ENCODE measurements at places on chromosomes 6 and 20. TPM values are rescaled to one million over a fixed set of nuclear protein-coding genes. Genes with fewer than 3 reads are reported as not detected.

- DNase-seq = no peak
These were observed 5.9 kb upstream of the NOX3 start for GRCh38 chr6:155461556-155461955.

- no peak for DNase-seq
These were observed 96.3 kb downstream of the GJA1 start for GRCh38 chr6:121531658-121532169.

- no peak for DNase-seq
These were observed 31.0 kb upstream of the KCNB1 start for GRCh38 chr20:49513517-49513916.

DNA sequence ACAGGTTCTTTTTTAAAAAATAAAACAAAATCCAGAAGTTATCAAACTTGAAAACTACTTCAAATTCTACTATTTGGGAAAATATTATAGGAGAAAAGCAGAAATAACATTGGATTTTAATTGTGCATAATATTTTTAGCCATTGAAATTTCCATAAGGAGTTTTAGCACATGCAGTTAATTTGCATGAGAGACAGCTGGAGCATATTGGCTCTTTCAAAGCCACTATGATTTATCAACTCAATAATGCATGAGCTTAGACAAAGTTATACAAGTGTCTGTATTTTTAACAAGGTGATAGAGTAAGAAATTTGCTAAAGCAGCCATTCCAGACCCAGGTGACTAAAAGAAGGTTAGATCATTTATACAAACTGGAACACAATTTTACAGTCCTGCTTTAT lies 189.0 kb upstream of the TFAP2D start:
- DNase-seq = no peak

DNA sequence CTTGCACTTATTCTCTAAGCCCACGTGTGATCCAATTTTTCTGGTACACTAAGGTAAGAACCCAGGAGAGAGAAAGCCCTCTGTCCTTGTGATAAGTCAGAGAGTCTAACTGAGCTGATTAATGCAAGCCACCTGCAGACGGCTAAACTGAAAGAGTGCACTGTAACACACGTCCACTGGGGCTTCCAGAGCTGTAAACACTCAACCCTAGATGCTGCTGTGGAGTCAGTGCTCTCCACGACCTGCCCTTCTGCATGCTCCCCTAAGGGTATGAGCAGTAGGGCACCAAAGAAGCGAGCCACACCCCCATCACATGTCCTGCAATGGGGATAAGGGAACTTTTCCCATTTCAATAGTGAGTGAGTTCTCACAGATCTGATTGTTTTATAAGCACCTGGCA lies 55.7 kb downstream of the TXLNB start:
- no peak for DNase-seq

DNA sequence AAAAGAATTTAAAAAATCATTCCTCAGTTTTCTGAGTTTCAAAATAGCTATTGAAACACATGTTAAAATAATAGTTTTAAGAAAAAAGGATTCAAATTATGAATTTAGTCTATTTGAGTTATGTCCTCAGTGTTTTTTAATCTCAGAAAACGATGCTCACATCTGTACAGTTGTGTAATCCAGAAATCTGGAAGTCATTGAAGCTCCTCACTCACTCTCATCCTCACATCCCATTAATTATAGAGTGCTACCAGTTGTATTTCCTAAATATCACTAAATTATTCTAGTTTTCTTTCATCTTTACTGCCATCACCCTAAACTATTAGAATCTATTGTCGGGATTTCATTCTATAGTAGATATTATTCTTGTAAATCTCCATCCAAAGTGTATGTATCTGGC lies 234.7 kb upstream of the RIMS1 start:
- DNase-seq = no peak

DNA sequence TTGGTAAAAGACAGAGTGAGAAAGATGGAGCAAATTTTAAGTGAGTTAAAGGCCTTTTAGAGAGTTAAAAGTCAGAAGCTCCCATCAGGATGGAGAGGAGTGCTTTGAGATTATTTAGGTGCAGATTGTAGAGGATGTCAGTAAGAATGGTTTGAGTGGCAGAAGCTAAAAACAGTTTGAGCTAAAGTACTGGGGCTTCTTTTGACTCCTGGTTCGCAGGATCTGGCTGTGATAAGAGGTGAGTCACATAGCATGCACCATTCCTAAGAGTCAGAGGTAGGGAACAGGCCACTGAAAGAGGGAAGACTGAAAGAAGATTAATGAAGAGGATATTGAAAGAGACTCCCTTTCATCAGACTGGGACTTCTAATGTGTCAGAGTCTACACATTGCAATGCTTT lies 1047.9 kb upstream of the MAP3K7 start:
- DNase-seq = no peak

GRCh38 chr6:113630738-113631535 lies 226.2 kb upstream of the MARCKS start:
- peak; percentile 92 for DNase-seq

- no peak for DNase-seq
These were observed 56.6 kb downstream of the TNFRSF21 start for GRCh38 chr6:47253136-47253535.

DNA sequence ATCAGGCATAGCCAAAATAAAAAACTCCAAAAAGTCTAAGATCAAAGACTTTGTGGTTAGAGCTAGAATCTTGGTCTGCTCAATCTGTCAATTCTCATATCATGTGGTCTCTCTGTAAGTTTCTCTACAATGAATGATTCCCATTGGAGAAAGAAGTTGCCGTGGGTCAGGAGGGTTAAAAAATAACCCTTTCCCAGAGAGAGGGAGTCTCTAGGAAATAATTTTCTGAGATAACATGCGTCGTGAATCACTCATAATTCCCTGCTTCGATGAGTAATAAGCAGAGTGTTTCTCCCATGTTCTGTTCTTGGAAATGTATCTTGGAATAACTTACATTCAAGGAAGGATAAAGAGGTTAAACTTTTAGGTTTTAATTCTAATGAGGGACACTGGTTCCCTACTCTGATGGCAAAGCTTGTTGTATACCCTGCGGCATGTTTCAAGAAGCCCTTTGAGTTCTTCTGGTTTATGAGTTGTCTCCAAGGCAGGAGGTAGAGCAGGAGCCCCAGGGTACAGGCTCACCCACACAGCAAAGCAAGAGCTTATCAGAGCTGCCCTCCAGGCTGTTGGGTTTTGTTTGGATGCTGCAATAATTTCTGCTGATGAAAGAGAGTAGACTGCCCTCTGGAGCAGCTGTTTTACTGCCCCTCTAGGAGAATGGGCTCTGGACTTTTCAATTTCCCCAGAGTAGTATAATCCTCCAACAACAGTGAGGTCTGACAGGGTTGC lies 599.1 kb downstream of the QKI start:
- no peak for DNase-seq

- DNase-seq = no peak
These were observed 1004.9 kb upstream of the ADGRB3 start for GRCh38 chr6:67630146-67630545.

DNA sequence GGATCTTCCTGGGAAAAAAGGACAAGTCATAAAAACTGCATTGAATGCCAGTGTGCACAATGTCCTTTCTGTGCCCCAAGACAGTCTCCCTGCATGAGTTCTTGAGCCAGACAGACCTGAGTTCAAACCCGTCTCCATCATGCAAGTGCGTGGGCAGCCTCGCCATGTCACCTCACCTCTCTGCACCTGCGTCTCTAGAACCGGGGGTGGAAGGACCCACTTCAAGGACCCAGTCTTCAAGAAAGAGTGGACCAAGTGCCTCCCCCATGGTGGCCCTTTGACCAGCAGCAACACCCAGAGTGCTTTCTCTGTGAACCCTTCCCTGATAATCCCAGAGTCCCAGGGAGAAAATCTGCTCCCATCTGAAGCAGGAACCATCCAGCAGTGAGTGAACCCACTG lies 23.5 kb upstream of the ANGPT4 start:
- no peak for DNase-seq

- no peak for DNase-seq
These were observed 87.0 kb downstream of the FHL5 start for GRCh38 chr6:96649926-96650325.

DNA sequence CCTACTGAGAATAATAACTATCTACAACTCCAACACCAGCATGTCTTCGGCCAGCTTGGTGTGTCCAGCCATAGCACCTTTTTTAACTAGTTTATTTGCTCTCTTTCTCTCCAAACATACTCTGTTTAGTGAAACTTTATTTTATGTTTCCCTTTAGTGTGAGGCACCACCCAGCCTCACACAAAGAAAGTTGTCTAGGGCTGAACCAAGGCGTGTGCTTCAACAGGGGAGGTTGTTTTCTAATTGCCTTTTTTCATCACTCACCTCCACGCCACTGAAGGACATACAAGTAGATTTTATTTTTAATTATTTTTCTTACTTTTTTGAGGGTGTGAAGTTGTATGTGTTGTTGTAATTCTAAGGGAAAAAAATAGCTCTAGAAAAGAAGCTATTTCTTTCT lies 125.6 kb upstream of the MARCKS start:
- DNase-seq = no peak

- no peak for DNase-seq
These were observed 7.1 kb downstream of the VEGFA start for GRCh38 chr6:43776799-43777776.

DNA sequence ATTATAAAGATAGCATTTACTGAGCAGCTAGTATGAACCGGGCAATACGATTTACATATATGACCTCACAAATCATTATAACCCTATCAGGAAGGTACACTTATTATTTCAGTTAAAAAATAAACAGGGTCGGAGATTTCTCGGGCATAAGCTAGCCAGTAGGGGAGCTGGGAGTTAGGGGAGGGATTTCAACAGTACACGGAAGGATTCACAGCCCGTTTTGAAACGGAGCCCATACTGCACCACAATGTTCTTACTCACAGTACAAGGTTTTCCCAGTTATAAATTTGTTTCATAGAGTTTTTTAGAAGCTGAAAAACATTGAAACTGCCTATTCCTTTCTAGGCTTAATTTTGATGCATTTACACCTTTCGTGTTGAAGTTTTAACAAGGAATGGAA lies 607.1 kb downstream of the HDGFL1 start:
- DNase-seq = no peak

GRCh38 chr20:17932396-17932795 lies 36.2 kb downstream of the SNX5 start:
- no peak for DNase-seq

DNA sequence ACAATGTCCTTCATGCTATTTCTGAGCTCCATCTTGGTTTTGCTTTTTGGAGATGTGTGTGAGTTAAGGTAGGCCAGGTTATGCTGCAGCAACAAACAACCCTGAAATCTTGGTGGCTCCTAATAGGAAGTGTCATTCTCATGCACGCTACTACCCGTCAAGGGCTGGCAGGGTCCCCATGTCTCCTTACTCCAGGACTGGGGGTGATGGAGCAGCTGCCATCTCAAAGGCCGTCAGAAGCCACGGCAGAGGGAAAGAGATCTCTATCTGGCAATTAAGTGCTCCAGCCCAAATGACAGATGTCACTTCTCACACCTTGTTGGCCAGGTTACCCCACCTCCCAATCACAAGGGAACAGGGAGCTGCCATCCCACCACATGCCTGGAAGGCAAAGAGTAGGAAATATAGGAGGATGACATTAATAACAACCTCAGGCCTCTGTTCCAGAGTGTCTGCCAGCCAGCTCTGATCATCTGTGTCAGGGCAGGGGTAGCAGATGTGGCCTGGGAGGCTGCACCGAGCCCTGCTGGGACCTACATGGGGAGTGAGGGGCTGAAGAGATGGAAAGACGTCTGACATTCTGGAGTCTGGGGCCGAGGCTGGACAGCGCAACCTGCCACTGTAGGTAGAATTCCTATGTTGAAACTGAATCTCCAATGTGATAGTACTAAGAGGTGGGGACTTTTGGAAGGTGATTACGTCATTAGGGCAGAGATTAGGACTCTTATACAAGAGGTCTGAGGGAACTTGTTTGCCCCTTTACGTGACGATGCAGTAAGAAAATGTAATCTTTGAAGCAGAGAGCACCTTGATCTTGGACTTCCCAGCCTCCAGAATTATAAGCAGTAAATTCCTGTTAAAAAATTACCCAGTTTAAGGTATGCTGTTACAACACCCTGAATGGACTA lies 4.8 kb upstream of the SDCBP2 start:
- DNase-seq = no peak

GRCh38 chr6:118722829-118723813 lies 71.7 kb upstream of the CEP85L start:
- no peak for DNase-seq

DNA sequence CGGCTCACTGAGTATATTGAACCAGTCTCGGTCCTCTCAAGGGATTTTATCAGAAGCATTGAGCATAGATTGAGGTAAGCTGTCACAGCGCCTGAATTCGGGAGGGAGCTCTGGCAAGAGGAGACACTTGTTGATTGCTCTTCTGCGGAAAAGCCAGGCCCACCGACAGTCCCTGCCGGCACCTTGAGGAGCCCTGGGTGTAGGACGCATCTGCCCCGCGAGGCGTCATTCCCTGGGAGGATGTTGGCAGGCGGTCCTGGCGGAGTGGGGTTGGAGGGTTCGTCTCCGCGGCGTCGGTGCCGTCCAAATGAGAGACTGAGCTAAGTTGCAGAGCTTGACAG lies 843 bp downstream of the FBXO9 start:
- peak; percentile 47 for DNase-seq

- no peak for DNase-seq
These were observed 35.2 kb downstream of the RAB22A start for GRCh38 chr20:58344741-58345140.

GRCh38 chr20:16501301-16501700 lies 71.9 kb downstream of the KIF16B start:
- DNase-seq = no peak

DNA sequence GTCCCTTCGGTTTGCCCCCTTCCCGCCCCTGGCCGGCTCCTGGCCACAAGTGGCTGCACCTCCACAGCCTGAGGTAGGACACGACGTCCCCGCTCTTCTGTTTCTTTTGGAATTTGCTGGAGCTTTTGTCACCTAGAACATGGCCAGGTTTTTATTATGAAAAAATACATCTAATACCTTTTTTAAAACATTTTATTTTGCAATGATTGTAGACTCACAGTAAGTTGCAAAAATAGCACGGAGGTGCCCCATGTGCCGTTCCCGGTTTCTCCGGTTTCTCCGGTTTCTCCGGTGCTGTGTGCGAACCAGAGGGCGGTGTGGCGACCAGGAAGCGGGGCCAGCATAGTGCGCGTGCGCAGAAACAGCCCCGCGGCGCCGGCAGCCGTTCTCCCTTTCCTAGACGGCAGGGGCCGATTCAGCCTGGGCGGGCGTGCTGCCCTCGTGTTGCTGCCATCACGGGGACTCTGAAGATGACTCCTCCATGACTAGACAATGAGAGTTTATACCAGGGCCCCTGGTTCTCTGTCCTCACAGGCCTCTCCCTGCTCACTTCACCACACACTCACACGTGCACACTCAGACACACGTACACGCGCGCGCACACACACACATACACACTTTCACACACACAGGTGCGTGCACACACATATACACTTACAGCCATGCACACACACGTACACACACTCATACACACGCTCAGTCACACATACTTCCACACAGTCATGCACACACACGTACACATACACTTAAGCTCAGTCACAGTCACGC lies 102.1 kb downstream of the TMEM242 start:
- peak; percentile 83 for DNase-seq

BCAS4 gene
- total RNA-seq = 91.0 TPM

TBC1D32 gene
- 20.9 TPM for total RNA-seq

PTCHD4 gene
- total RNA-seq = not detected

BPIFB4 gene
- total RNA-seq = not detected

GTSF1L gene
- total RNA-seq = 0.84 TPM

TGM3 gene
- not detected for total RNA-seq

ENPP5 gene
- 0.68 TPM for total RNA-seq

SLCO4A1 gene
- total RNA-seq = 79.2 TPM

GNMT gene
- total RNA-seq = 2.8 TPM

MEP1A gene
- total RNA-seq = not detected

TNF gene
- 22.6 TPM for total RNA-seq

HLA-DPA1 gene
- 665 TPM for total RNA-seq

SEL1L2 gene
- total RNA-seq = not detected

CYB5R4 gene
- 39.6 TPM for total RNA-seq

Measured in B cell (primary cell).